ENCODE measurements at places on chromosomes 7 and 10.
A peak's percentile ranks its signal among the peaks of the same experiment; 100 is the strongest.

DNA sequence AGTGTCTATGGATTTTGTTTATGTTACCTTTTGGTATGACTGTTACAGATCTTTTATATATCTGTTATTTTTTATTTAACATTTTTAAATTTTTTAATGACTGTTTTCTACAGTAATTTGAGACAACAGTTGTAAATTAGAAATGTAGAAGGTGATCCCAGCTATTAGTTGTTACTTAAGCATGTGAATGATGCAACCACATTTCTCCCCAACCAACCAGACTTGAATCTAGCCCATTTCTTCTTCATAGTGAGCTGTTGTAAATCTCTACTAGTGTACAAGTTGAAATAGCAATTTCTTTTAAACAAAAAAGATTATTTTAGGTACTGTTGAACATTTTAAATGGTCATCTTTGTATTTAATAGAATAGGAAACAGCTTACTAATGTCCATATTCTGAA lies 18.0 kb downstream of the TMEM106B start:
- DNase-seq: no peak

- DNase-seq: no peak
These were observed 54.1 kb downstream of the LAMB1 start for GRCh38 chr7:107948645-107949442.

DNA sequence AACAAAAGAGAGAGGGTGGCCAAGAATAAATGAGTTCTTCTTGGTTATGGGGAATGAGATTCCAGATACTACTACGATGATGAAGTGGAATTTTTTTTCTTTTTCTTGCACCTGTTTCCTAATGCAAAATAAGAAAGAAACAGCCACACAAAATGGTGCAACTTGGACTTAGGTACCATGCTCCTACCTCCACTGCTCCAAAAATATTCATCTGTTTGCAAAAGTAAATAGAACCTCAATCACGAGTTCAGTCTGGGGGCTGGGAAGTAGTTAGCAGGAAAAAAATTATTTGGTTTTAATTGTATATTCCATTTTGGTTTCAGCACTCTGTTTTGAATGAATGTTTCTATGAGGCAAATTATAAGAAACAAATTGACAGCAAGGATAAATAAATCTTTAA lies 73.5 kb downstream of the SLC25A13 start:
- no peak for DNase-seq

DNA sequence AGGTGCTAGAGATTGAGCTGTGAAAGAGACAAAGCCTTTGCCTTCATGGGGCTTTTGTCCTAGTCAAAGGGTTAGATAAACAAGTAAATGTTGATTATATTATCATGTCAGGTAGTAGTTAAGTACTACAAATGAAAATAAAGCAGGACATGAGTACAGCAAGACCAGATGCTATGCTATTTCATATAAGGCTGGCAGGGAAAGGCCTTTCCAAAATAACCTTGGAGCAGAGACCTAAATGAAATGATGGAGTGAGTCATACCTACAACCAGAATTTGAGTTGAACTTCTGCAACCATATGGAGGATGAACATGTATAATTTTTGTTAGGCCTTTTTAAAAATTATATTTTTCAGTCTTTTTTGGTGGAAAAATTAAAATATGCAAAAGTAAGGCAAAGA lies 23.6 kb upstream of the SEMA4G start:
- DNase-seq: no peak

- no peak for DNase-seq
These were observed 20.4 kb upstream of the CCSER2 start for GRCh38 chr10:84308021-84308420.

- no peak for DNase-seq
These were observed 579.9 kb upstream of the POM121L12 start for GRCh38 chr7:52455571-52455970.

GRCh38 chr7:66297579-66297978 lies 92.4 kb downstream of the TPST1 start:
- no peak for DNase-seq

GRCh38 chr7:157462419-157462771 lies 125.6 kb downstream of the DNAJB6 start:
- DNase-seq: no peak

GRCh38 chr7:3408814-3409595 lies 108.0 kb downstream of the SDK1 start:
- DNase-seq: no peak

GRCh38 chr10:103127241-103127640 lies 65.8 kb downstream of the NT5C2 start:
- DNase-seq: no peak

DNA sequence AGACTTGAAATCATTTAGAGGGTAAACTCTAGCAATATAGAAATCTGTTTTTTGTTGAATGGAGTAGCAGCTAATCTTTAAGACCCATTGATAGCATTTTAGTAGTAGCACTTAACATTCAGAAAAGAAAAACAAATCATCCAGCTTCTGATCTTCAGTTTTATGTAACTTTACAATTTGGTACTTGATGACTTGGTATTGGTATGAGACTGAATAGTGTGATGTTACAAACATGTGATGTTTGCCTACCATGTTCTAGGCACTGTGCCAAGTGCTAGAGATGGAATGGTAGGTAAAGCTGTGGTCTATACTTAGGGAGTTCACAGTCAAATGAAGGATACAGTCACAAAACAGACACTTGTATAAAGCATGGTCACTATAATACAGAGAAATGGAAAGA lies 21.3 kb downstream of the ZEB1 start:
- no peak for DNase-seq

DNA sequence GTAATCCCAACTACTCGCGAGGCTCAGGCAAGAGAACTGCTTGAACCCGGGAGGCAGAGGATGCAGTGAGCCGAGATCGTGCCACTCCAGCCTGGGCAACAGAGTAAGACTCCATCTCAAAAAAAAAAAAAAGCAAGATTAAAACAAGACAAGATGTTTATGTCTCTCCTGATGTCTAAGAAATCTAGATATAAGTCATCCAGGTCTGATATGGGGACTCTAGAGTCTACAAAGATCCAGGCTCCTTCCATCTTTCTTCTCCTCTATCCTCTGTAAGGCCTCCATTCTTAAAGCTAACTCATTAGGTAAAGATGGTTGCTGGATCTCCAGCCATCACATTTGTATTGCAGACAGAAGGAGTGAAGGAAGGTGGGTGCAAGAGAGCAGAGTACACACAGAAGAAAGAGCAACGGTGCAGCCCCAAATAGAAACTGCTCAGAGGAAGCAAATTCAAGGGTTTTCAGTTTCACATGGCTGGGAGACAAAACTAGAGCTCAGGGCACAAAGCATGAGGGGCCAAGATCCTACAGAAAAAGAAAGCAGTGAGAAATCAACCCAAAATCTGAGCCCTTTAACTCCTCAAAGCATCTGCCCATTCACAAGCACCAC lies 57.6 kb downstream of the USP6NL start:
- DNase-seq: no peak

DNA sequence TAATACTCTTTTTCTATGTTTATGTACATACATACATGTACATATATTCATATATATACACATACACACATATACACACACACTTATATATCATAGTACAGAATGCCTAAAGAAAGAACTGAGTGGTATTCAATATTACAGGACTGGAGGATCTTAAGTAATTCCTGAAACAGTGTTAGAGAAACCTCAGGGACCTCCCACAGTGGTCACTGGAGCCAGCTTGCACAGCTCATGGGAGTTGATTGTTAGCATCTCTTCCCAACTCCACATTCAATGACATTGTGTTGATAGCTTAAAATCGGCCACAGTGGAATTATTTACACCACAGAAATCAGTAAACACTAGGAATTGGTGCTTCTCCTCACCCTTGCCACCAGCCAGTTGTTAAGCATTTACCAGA lies 6.0 kb downstream of the LRRC17 start:
- DNase-seq: no peak

DNA sequence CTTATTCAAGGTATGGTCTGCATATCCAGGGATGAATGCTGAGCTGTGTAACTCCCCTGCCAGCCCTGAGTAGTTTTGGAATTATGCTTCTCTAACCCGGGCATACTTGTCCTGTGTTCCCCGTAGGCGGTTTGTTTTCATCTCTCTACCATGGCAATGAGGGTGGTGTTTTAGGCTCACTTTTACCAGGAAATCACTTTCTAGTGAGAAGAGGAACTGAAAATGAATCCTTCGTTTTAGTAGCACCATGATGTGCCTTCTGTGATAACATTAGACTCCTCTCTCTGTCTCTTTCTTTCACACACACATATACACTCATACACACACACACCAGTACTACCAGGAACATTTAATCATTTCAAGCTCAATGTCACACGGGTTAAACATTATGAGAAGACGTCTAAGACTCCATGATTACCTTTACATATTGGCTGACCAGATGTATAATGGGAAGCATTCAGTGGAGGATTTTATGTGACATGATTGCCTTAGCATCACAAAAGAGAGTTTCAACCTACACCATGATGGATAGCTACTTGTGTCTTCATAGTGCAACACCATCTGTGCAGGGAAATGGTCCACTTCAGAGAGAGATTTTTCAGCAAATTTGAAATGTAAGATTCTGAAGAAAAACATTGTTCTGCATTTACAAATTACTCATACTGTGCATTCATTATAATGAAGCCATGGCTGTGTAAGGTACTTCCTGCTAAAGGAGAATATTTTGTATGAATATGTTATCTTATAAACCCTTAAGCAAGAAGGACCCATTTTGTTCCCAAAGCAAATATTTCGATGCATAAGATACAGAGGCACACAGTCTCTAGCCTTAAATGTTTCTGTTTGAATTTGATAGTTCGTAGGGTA lies 31.0 kb upstream of the PFKP start:
- peak; percentile 9 for DNase-seq

DNA sequence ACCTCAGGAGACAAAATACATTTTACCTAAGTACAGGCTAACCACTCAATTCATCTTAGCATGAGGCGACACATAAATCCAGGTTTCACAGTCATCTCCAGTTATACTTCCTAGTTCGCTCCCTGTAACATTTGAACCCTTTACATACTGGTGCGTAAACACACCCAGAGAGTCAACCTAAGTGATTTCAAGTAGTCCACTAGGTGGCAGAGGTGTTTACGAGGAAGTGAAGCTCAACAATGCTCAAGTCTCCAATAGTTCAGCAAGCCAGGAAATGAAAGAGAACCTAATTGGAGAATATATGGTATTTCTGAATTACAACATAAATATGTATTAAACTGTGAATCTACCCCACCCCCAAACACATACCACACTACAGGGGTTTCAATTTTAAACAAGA lies 76.3 kb upstream of the ABCB5 start:
- no peak for DNase-seq

DNA sequence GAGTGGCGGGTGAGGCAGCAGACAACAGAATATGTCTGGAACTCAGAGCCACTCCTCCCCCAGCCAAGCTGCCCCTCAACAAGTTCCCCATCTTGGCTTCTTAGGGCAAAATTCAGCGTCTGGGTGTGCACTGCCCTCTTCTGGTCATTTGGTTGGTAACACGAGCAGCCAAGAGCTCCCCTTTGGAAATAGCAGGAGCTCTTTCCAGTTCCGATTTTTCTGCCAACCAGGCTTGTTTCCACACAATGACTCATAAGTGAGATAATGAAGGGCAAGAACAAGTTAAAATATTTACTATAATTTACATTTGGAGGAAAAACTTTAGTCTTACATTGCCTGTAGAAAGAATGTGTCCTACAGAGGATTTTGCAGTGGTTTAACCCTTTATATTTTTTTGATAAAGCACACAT lies 70.5 kb downstream of the ADCYAP1R1 start:
- DNase-seq: peak; percentile 17

GRCh38 chr7:37318541-37318940 lies 130.1 kb downstream of the ELMO1 start:
- peak; percentile 26 for DNase-seq

DNA sequence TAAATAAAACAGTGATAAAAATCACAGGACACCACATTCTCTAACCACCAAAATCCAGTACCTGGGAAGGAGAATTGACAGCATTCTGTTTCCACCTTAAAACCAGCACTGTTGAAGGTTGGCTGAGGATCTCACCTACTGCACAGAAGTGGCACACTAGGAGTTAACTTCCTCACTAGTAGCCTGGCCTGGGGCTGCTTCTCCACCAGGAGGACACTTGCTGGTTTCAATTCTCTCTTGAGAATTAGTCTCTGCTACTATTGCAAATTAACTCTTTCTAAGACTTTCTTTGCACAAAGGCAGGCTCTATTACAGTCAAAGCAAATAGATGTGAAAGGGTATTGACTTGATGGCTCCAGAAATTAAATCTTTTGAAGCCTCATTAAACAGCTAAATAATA lies 2.3 kb upstream of the CTTNBP2 start:
- DNase-seq: no peak

DNA sequence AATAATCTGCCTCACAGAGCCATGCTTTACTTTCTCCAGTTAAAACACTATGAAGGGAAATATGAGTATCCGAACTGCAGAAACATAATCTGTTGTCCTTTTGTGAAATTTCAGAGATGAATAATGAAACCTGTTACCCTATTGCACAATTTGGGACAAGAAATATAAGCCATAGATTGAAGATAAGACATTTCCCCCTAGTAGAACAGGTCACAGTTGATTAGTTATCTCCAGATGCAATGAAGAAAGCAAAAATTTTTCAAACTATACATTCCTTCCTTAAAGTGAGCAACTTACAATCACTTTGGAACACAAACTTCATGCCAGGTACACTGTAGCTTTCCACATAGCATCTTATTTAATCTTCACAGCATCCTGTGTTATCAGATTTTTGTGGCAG lies 2.3 kb upstream of the CHN2 start:
- DNase-seq: no peak

- no peak for DNase-seq
These were observed 478.5 kb downstream of the KIF20B start for GRCh38 chr10:90179696-90180407.

DNA sequence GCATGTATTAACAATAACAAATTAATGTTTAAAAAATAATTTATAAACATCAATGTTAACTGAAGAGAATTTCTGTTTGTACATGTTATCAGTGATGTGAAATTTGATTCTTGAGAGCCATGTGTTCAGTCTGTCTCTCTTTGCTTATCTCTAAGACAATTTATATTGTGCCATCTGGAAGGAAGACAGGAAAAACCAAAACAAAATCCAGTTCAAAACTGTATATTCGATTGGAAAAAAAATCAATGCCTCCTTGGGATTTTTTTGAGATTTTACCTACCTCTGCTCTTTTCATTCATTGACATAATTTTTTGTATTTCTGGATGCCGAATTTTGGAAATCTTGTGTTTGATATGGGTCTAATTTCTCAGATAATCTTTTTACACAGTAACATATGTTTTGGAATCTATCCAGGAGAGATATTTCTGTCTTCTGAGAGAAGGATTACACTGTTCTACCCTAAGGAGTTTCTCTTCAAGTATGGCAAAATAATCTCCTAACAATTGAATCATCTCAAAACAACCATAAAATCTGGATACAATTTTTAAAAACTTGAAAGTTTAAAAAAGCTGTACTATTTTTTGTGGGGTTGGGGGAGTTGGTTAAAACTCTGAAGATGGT lies 311.9 kb upstream of the GNAI1 start:
- no peak for DNase-seq

- peak; percentile 27 for DNase-seq
These were observed 144.2 kb upstream of the TNRC18 start for GRCh38 chr7:5567790-5568189.

GRCh38 chr7:101081432-101081831 lies 3.8 kb upstream of the TRIM56 start:
- no peak for DNase-seq

GRCh38 chr10:129385600-129385999 lies 81.4 kb upstream of the MGMT start:
- no peak for DNase-seq

GRCh38 chr7:122339145-122339904 lies 34.8 kb upstream of the FEZF1 start:
- no peak for DNase-seq

Measured in CD4-positive, alpha-beta T cell treated with Interleukin-4 for 4 hours (primary cell).